Neural progenitor cell (in vitro differentiated cells): ENCODE measurements at places on chromosomes 11 and 22. TPM values are rescaled to one million over a fixed set of nuclear protein-coding genes. Genes with fewer than 3 reads are reported as not detected.

The TPH1 gene
- 0.24 and 0.25 TPM in 2 replicates for total RNA-seq

DNA sequence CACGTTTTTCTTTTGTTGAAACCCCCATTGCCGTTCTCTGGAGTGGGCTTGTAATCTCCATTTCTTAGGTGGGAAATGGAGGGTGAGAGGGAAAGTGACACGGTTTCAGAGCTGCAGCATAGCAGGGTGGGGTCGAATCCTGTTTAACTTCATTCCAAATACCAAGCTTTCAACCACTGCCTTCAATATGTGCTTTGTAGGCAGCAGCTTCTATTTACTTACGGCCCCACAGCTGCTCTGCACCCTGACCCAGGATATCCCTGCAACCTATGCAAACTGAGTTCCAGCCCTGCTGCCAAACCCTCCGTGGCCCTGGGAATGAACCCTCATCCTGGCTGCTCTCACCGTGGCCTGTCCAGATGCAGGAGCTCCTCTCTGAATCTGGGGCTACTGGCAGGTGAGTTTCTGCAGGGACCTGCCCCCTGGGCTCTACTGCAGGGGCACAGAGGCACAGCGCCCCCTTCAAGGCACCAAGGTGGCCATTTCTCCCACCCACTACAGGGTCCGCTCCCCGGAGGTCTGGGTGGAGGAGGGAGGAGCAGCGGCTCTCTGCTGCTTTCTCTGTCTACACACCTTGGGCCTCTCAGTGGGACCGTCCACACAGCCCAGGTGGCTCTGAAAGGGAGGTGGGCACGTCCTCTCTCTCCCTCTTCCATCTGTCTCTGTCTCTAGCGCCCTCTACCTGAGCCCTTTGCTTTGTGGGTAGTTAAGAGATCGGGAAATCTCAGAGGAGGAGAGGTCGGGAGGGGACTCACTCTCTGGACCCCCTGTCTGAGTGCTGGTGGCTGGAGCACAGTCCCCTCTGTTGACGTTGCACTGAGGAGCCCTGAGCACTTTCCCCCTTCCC, 279.1 kb downstream of the BRD1 start:
- DNase-seq: peak; percentile 37

GRCh38 chr11:119651802-119652584, 77.0 kb downstream of the NECTIN1 start:
- DNase-seq: no peak

The CYP2D6 gene
- 0.24 and 1.5 TPM in 2 replicates for total RNA-seq

The PRRG4 gene
- total RNA-seq: 0.06 and 0.19 TPM in 2 replicates

- no peak for DNase-seq
Measured at GRCh38 chr11:93718057-93718563, 23.2 kb downstream of the TAF1D start.

DNA sequence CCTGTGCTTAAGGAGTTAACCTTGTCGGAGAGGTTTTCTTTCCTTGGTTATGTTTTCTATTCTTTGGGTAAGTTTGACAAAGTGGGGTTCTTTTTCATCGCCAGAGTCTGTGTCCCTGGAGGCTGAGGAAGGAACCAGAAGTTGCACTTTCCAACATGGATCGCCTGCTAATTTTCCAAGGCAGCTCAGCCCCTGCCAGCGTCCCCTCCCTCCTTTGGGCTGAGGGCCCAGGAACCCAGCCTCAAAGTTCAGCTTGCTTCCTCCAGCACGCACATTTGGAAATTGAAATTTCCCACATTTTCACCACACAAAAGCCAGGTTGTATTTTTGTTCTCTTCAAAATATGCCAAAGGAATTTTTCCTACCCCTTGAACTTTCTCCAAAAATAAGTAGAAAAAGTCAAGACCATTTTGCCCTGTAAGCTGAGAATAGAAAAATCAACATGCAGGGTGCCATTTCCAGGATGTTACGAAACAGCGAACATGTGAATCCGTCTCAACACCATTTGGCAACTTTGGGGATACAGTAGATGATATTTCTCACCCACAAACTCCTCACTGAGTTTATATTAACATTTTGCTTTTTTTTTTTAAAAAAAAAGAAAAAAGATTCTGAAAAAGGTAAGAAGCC, 343.5 kb downstream of the TENM4 start:
- no peak for DNase-seq

- no peak for DNase-seq
Measured at GRCh38 chr11:61601512-61601911, 20.6 kb upstream of the SYT7 start.

DNA sequence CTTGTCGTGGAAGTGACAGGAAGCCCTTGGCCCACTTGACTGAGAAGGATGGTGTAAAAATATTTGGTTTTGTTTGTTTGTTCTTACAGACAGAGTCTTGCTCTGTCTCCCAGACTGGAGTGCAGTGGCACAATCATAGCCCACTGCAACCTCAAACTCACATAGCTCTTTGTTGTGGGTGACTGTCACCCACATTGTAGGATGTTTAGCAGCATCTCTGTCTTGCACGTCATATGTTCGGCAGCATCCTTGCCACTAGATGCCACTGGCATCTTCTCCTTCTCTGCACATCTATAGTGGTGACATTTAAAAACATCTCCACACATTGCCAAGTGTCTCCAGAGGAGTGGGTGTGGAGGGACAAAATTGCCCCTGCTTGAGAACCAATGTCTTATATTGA, 56.8 kb downstream of the PRR5L start:
- DNase-seq: no peak

The GRM5 gene
- total RNA-seq: 0.03 TPM in 1 of 2 replicates, not detected in the other

- no peak for DNase-seq
Measured at GRCh38 chr11:115462004-115462541, 42.1 kb downstream of the CADM1 start.

DNA sequence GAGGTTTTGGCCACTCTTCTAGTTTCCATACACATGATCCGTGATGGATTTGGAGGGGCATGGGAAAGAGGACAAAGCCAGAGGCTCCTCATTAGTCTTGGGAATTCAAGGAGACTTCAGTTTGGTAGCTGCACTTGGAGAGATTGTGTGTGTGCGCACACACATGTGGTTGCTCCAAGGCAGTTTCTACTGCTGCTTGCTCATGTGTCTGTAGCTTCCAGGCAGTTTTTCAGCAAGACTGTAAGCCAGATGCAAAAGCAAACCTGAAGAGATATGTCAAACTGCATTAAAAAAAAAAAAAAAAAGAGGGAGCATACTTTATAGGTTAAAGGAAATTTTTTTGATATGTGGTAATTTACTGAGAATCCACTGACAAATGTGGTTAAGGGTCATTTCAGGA, 95.7 kb downstream of the OSBP2 start:
- no peak for DNase-seq
